ENCODE measurements at places on chromosomes 16 and 17. TPM values are rescaled to one million over a fixed set of nuclear protein-coding genes. Genes with fewer than 3 reads are reported as not detected.

Gene GDE1
- total RNA-seq, result 36.8 TPM

Gene CCL16
- 1.5 TPM for total RNA-seq

Gene ENPP7
- total RNA-seq, result 0.34 TPM

Gene TOP3A
- 60.1 TPM for total RNA-seq

Gene HOXB1
- not detected for total RNA-seq

Gene NUPR1
- 17.6 TPM for total RNA-seq

Gene APOH
- total RNA-seq, result not detected

Gene VAT1L
- not detected for total RNA-seq

Gene ZNF830
- total RNA-seq, result 20.0 TPM

Gene HNF1B
- total RNA-seq, result not detected

Gene PTX4
- total RNA-seq, result 0.85 TPM

Gene ABCA8
- 66.6 TPM for total RNA-seq

Gene VTN
- total RNA-seq, result 2.2 TPM

Gene BRIP1
- total RNA-seq, result 2.1 TPM

Gene HSPB9
- total RNA-seq, result not detected

Gene CFAP97D1
- total RNA-seq, result not detected

Gene GPR179
- total RNA-seq, result 0.03 TPM

Gene GNAO1
- 6.7 TPM for total RNA-seq

Gene IGSF6
- 91.9 TPM for total RNA-seq

Gene PRSS21
- total RNA-seq, result 1.3 TPM

Gene EVI2A
- total RNA-seq, result 52.8 TPM

Gene CACNG5
- total RNA-seq, result 0.60 TPM

Gene MAF
- 106 TPM for total RNA-seq

Gene ACSM2A
- total RNA-seq, result not detected

Gene TBC1D3H
- not detected for total RNA-seq

Gene CLN3
- 39.3 TPM for total RNA-seq

Gene DOC2B
- total RNA-seq, result 13.7 TPM

Gene MRPL58
- total RNA-seq, result 17.3 TPM

Gene LDHD
- total RNA-seq, result 3.3 TPM

Gene TNP2
- not detected for total RNA-seq

Gene SULT1A1
- 124 TPM for total RNA-seq

Gene KRT24
- total RNA-seq, result not detected

Gene ZNF232
- 5.6 TPM for total RNA-seq

Gene TBC1D3C
- not detected for total RNA-seq

Gene GPR142
- total RNA-seq, result 2.6 TPM

Gene RAB37
- total RNA-seq, result 19.9 TPM

Gene DLX4
- not detected for total RNA-seq

Gene SLC47A2
- total RNA-seq, result not detected

Gene ENDOV
- 29.0 TPM for total RNA-seq

Gene PIRT
- not detected for total RNA-seq

Gene CCL5
- 86.3 TPM for total RNA-seq

Gene MYCBPAP
- total RNA-seq, result 1.3 TPM

Gene CCL4L2
- 22.2 TPM for total RNA-seq

Gene SSTR5
- not detected for total RNA-seq

Gene CD79B
- total RNA-seq, result 226 TPM
